Astrocyte (in vitro differentiated cells and primary cell): ENCODE measurements at places on chromosomes 7 and 10.
A peak's percentile ranks its signal among the peaks of the same experiment; 100 is the strongest.

DNA sequence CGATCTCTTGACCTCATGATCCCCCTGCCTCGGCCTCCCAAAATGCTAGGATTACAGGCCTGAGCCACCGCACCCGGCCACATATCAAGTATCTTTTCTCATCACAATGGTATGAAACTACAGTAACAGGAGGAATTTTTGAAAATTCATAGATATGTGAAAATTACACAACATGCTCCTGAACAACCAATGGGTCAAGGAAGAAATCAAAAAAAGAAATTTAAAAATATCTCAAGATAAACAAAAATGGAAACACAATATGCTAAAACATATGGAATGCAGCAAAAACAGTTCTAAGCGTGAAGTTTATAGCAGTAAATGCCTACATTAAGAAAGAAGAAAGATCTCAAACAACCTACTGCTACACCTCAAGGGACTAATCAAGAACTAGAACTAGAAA is 59.8 kb upstream of the ADAM12 start:
- no peak for DNase-seq

DNA sequence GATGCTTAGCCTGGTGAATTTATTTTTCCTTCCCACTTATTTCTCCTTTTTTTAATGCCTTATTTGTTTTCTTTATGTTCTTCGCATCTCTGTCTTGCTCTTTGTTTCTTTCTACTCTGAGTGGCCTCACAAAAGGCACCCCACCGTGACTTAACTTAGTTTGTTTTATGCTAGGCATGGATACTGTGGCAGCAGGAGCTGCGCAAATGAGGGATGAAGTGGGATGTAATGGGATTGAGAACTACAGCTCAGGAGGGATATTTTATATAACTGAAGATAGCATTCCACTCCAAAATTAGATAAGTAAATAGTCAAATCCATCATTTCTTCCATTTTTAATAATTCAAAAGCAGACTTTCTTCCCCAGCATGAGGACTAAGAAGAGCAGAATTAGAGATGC is 1.7 kb upstream of the CACNA2D1 start:
- no peak for DNase-seq

DNA sequence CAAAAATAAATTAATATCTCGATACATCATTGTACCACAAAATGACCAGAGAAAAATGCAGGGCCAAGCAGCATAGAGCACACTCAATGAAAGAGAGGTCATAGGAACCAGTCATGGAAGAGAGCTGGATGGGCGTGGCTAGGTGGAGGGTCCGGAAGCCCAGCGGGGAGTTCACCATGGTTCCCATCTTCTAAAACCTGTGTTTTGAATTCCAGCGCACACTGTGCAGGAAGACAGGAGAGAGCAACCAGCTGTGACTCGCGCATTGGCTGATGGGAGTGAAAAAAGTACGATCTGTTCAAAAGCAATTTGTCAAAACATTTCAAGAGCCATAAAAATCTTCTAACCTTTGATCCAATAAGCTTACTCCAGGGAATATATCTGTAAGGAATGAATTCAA is 125.2 kb upstream of the NANOS1 start:
- DNase-seq: no peak

- no peak for DNase-seq
These were observed 27.2 kb upstream of the ATP6V0A4 start for GRCh38 chr7:138825049-138825721.

GRCh38 chr10:78696791-78697395 is 371.9 kb upstream of the ZMIZ1 start:
- no peak for DNase-seq

DNA sequence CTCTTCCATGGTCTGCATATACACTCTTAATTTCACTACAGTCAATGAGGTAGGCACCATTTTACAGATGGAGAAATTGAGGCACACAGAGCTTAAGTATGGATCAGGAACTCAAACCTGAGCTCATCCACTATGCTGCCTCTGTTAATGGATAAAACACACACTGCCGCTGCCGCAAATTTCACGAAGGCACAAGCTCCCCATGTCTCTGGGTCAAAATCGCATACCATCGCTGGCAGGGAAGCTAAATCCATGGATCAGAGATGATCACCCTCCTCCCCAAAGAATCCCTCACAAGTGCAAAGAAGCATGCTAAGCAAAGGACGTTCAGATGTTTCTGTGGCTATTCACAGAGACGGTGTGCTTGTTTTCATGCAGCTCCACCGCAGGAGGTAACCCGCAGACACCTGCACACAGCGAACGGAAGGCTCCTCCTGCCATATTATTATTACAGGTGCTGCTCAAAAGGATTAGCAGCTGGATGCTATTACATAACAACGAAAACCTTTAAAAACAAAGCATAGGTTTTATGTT is 109.3 kb downstream of the UBE2H start:
- DNase-seq: no peak

GRCh38 chr7:93232673-93233018 is 480 bp downstream of the VPS50 start:
- no peak for DNase-seq

DNA sequence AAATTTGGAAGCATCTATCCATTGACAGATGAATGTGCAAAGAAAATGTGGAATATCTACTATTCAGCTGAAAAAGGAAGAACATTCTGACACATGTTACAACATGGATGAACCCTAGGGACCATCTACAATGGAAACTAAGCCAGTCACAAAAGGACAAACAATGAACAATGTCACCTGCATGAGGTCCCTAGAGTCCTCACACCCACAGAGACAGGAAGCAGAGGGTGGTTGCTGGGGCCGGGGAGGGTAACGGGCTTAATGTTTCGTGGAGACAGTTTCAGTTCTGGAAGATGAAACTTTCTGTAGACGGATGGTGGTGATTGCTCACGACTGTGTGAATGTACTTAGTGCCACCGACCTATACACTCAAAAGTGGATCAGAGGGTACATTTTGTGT is 282.9 kb downstream of the ADARB2 start:
- DNase-seq: no peak

DNA sequence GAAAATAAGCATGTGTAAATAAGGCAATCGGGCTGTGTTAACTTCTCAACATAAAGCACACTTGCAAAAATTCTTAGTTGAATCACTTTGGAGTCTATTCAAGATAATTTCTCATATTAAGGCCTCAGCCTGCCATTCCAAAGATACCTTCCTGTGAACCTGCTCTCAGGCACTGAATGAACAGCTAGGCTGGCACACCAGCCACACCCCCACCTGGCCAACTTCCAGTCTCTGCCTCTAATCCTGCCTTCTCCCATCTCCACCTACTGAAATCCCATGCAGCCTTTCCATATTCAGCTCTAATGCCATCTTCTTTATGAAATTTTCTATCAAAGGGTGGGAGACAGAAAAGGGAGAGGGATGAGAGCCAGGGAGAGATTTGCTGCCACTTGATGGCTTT is 17.1 kb upstream of the MACROH2A2 start:
- no peak for DNase-seq

DNA sequence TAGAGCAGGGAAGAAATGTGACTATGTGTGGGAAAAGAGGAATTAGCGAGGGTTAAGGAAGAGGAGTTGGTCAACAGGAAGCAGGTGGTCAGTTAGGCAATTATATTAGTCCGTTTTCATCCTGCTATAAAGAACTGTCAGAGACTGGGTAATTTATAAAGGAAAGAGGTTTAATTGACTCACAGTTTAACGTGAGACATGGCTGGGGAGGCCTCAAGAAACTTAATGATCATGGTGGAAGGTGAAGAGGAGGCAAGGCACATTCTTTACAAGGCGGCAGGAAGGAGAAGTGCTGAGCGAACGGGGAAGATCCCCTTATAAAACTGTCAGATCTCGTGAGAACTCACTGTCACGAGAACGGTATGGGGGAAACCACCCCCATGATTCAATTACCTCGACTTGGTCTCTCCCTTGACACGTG is 35.0 kb downstream of the RAMP3 start:
- DNase-seq: no peak

GRCh38 chr10:62130948-62131347 is 137.7 kb downstream of the RTKN2 start:
- DNase-seq: peak; percentile 95

DNA sequence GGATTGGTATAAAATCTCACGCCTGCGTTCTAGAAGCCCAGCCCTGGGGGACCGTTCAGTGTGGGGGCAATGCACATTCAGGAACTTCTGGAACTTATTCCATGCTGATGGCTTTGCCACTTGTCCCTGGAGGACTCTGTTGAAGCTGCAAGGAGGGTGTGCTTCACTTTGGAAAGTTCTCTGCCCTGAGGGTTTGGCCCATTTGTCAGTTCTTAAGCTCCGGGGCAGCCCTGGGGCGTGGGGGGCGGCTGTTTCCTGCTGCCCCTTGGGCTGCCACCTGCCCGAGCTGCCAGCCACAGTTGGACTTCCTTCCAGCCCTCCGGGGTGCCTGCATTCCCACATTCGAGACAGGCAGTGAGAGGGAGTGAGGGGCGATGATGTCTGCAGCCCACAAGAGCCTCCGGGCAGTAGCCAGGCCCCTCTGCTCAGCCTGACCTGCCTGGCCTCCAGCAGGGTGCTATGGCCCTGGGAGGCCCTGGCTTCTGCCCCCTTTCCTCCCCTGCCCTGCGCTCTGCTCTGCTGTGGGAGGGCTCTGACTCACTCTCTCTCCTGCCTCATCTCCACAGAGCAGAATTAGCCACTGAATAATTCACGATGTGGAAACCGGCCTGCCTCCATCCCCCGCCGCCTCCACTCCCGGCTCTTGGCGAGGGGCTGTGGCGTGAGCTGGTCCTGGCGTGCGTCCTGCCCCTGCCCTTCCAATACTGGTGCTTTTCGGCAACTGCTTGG is 1.9 kb downstream of the TTYH3 start:
- DNase-seq: peak; percentile 83

GRCh38 chr10:103467406-103467805 is 8.7 kb upstream of the CALHM1 start:
- no peak for DNase-seq

GRCh38 chr7:113917840-113918239 is 969 bp downstream of the PPP1R3A start:
- DNase-seq: no peak

- DNase-seq: no peak
These were observed 75.7 kb downstream of the CCDC3 start for GRCh38 chr10:12925845-12926244.

GRCh38 chr10:109219935-109220605 is 703.2 kb downstream of the XPNPEP1 start:
- DNase-seq: no peak

- DNase-seq: no peak
These were observed 204.6 kb downstream of the HECW1 start for GRCh38 chr7:43317075-43317474.

DNA sequence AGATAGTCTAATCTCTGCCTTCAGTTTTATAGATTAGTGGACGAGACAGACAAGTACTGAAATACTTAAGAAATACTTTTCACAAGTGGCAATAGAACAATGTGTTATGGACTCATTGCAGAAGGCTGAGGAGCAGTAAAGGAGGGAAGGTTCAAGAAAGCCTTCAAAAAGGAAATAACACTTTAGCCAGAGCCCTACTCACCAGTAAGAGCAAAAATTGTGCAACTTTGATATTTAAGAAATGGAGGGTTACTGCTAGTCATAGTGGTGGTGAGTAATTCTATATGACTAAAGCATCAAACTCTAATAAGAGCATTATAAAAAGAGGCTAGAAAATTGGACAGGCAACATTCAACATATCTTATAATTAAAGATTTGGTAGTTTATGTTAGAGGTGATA is 28.8 kb downstream of the PTPN12 start:
- DNase-seq: peak; percentile 43

DNA sequence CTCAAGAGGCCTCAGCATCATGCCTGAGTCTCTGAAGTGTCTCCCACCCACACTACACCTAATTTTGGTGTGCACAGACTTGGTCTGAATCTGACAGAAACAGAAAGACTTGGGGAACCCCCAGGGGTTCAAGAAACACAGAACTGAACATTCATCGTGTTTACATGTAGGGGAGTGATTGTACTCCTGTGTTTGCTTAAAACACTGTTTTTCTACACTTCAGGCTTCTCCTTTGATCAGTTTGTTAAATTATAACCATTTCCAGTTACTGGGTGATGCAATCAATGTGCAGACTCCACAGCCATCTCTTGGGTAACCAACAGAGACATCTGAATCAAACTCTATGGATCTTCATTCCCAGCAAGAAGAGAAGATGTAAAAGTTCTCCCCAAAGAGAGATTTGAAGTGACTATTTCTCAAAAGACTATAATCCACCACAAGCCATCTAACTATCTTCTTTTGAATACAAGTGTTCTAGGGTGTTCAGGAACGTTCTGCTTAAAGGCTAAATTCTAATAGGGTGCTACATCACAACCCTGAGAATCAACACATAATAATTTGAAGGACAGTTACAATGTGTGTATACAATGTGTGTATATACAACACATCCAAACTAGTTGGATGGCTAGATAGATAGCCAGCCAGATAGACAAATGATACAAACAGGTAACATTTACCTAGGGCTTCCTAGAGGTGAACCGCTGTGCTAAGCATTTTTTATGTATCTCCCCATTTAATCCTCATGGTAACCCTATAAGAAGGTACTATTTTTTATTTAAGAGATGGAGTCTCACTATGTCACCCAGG is 34.2 kb downstream of the DNAJC12 start:
- no peak for DNase-seq

DNA sequence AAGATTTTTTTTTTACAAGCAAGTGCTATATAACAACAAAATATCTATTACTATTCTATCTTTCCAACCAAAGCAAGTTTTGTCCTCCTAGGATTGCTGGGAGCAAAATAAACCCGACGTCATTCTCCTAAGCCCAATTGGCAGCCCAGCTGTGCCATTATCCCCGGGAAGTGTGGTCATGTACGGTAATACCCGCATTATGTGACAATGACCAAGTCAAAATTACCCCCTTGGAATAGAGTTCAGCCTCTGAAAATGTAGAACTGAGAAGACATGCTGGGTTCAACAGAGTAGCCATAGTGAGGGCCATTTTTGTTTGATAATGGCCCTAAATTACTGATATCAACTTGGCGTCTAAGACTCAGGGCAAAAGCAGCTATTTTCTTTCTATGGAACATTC is 215.5 kb downstream of the LRRTM3 start:
- DNase-seq: no peak

- DNase-seq: no peak
These were observed 43.3 kb upstream of the SLC26A3 start for GRCh38 chr7:107846324-107846723.
